ENCODE measurements at places on chromosomes 4 and X.

DNA sequence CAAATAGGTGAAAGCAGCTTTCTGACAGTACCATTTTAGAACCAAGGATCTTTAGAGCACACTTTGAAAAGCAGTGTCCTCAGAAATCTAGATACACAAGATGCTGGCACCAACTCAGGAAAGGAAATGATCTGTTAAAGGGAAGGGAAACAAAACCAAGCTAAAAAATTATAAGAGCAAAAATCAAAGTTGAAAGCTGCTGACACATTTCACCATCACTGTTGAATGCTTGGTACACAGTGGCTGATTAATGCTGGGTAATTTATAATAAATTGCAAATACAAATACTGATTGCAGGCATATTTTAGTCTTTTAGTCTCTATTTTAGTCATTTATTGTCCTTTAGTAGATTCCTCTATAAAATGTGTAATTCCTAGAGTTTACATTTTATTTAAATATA is 1540.1 kb upstream of the PCDH10 start:
- DNase-seq: no peak

GRCh38 chr4:87108142-87108546 is 112.3 kb downstream of the KLHL8 start:
- DNase-seq: no peak

- DNase-seq: no peak
These were observed 53.6 kb downstream of the CORIN start for GRCh38 chr4:47784222-47784621.

DNA sequence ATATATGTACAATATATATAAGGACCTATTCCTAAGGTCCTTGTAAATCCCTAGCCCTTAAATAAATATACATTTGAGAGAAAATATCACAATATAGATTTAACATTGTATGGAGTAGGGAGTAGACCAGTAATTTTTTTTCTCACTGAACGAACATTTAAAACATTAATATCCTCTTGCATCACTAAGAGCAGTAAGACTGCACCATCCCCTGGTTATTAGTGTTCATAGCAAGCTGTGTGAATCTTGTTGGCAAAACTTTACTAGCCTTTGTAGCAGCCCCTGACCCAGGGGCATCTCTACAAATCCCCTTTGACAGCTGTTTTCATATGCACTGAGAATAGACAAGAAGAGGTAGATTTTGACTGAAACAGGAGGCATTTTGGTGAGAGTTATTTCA is 146.5 kb downstream of the IL1RAPL2 start:
- DNase-seq: no peak

DNA sequence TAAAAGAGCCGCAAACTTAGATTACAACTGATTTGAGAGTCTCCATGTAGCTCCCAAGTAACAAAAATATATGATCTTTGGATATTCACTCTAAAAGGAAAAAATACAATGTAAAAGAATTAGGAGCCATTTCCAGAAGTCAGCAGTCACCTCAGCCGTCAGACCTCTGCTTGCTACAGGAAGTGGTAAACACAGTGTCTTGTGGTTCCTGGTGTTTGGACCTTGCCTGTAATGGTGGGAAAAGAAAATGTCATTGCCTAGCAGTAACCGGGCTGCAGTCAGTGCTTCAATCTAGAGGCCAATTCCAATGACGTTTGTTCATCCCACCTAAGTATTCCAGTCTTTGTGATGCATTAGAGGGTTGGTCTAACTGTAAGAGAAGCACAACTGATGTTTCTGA is 28.9 kb upstream of the SMIM31 start:
- DNase-seq: no peak

- DNase-seq: no peak
These were observed 26.2 kb upstream of the RHOH start for GRCh38 chr4:40170588-40170987.

DNA sequence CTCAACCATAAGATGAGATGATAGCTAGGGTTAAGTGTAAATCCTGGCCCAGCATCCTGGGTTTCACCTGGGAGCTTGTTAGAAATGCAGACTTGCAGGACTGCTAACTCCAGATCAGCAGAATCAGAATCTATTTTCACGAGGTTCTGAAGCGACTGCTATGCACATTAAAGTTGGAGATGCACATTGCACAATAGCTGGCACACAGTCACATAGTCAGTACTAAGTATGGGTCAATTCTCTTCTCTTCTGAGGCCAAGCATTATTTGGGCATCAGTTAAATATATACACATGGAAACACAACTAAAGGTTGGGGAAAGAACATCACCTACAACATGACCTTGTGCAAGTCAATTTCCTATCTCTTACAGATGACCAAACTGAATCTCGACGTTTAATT is 155.1 kb upstream of the FGF13 start:
- DNase-seq: no peak

GRCh38 chrX:120308959-120309872 is 2.0 kb downstream of the TMEM255A start:
- DNase-seq: peak; percentile 44

- DNase-seq: peak; percentile 64
These were observed 5.9 kb downstream of the IRAK1 start for GRCh38 chrX:154013614-154014360.

DNA sequence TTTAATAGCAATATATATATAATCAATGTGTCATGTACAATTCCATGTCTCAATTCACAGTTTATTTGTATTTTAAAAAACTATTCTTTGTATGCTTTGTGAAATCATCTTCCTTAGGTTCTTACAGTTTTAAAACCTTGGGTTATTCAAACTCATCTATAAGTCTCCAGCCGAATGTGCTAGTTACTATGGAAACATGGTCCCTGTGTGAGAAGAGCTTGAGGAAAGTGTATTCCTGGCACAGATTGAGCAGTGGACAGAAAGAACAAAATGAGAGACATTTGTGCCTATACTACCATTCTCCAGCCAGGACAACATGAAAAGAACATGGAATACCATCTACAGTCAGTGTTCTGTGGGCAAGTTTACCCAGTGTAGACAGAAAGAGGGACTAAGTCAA is 103.4 kb downstream of the EFHC2 start:
- DNase-seq: no peak

DNA sequence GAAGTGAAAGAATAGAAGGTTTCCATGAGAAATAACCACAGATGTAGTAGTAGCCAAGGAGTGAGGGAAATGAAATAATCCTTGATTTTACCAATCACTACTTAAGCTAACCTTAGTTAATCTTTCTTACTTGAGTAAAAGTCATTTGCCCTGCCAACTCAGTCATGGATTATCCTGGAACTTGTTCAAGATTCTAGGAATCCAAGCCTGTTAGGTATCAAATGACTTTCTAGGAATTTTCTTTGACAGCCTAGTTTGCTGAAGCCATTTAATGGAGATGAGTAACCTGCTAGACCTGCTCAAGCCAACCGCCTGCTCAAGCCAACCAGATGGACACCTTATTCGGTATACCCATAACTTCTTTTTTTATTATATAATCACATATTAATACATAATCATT is 180.5 kb downstream of the KLHL13 start:
- DNase-seq: no peak

DNA sequence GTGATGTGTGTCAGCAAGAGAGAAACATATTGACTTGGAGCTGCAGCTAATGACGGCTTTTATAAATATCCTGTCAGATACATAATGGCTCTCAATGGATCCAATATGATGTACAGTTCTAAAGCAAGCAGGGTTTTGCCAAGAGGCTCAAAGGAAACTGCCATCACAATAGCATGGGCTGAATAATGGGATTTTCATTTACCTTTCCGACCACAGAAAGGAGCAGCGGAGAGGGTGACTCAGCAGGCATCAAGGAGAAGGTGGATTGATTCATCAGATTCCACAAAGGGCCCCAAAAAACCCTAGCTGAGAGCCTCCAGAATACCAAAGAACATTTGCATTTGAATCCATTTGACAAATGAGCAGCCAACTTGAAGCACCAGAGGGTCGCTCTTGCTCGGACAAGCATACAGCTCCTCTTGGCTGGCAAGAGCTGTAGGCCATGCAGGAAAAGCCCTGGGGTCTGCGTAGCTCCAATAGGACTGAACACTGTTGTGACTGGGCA is 355.7 kb upstream of the NOCT start:
- no peak for DNase-seq

- no peak for DNase-seq
These were observed 115.6 kb downstream of the CAMK2D start for GRCh38 chr4:113645771-113646441.

- no peak for DNase-seq
These were observed 145.6 kb upstream of the SCML1 start for GRCh38 chrX:17591741-17592110.

DNA sequence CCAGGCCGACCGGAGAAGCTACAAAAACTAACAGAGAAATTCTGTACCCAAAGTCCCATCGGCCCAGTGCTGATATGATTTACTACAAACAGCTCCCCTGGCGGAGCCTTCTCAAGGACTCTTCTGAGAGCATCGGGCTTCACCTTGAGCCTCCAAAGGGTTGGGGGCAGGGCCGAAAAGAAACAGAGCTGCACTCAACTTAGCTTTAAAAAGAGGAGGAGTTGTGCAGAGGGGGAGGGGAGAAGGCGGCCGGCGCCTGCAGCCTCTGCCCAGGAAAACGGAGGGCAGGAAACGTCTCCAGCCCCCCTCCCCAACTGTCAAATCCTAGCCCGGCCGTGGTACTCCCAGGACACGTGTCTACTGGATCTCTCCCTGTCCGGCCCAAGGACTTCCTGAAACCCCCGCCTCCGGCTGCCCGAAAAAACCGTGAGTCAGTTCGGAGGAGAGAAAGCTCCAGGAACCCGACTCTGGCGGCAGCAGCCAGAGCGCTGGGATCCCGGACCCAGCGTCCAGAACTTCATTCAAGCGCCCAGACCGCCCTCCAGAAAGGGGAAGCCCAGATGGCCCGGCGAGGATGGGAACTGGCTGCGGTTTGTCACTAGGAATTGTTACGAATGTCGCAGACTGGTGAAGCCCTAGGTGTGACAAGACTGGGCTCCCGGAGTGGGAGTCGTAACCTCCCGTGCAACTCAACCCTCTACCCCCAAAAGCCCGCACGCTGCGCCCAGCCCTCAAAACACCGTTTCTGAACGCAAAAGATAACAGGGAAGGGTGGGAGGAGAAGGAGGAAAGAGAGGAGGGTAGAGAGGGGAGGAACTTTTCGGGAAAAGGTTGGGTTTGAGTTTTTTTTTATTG is 973 bp downstream of the ADAMTS3 start:
- peak; percentile 52 for DNase-seq

- no peak for DNase-seq
These were observed 1095.7 kb upstream of the TENM3 start for GRCh38 chr4:181147416-181147951.

DNA sequence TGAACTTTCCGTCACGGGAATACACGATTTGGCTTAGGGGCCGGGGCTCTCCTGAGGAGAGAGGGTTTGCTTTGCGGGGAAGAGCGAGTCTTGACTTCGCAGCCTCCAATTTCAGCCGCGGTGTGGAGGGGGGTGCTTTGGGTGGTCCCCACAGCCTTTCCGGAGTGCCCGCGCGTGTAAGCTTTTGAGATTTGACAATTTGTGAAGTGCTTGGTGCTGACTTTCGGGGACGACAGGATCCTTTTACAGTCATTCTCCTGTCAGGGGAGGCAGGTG is 355 bp downstream of the SCML1 start:
- peak; percentile 29 for DNase-seq

DNA sequence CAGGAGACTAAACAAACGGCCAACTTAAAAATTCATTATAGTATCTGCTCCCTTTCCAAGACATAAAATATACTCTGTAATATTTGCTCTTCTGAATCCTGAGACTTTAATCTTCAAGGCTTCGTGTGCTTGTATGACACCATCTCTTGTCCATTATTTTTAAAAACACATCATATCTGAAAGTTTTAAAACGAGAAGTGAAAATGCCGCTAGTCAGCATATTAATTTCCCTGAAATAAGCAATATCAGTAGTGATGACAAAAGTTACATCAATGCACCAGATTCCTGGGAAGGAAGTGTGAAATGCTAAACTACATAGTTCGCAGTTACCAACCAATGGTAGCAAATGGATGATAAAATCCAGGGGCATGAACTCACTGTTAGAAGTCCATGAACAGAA is 66.8 kb upstream of the EXOC1L start:
- DNase-seq: no peak

- no peak for DNase-seq
These were observed 83.3 kb downstream of the VEGFC start for GRCh38 chr4:176709417-176709816.

- peak; percentile 76 for DNase-seq
These were observed at the start of gene TLR6 for GRCh38 chr4:38856524-38857337. Gene TLR6, minus strand, starts transcription at chr4:38856817. Its CDS starts 27,344 bp downstream, at chr4:38829473.

GRCh38 chr4:40349561-40350198 is 14.5 kb downstream of the CHRNA9 start:
- DNase-seq: peak; percentile 32

- DNase-seq: no peak
These were observed 71.0 kb downstream of the MGST2 start for GRCh38 chr4:139736661-139737060.

DNA sequence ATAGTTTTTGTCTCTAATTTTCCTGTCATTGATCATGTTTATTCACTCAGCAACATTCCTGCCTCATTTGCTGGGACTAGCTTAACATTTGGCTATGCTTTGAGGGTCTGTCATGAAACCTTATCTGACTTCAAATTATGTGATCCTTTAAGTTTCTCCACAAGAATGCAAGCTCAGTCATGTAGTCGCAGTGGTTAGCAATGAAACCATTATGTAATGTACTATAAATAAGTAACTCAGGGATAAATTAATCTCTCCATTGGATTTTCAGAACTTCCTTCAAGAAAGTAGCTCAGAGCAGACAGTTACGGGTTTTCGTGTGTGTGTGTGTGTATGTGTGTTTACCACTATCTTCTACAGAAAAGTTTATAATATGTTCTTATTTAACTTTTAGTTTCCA is 993.6 kb downstream of the ADGRL3 start:
- DNase-seq: no peak

- DNase-seq: no peak
These were observed 64.7 kb upstream of the EXOC1L start for GRCh38 chr4:55754754-55755350.

DNA sequence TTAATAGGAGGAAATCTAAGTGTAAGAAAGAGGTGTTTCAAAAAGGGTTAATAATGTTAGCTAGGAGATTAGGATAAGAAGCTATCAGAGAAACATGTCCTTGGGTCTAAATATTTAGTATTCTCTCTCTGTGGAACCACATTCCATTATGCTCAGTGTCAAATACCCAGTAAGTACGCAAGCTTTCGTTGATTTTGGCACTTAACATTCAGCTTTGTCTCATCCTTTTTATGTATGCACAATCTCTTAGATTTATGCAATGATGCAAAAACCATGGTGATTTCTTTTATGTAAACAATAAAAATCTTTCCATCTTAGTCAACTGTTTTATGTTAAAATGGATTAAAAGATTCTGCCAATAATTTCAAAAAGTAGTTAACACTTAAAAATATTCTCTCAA is 129.2 kb downstream of the KLHL13 start:
- no peak for DNase-seq

DNA sequence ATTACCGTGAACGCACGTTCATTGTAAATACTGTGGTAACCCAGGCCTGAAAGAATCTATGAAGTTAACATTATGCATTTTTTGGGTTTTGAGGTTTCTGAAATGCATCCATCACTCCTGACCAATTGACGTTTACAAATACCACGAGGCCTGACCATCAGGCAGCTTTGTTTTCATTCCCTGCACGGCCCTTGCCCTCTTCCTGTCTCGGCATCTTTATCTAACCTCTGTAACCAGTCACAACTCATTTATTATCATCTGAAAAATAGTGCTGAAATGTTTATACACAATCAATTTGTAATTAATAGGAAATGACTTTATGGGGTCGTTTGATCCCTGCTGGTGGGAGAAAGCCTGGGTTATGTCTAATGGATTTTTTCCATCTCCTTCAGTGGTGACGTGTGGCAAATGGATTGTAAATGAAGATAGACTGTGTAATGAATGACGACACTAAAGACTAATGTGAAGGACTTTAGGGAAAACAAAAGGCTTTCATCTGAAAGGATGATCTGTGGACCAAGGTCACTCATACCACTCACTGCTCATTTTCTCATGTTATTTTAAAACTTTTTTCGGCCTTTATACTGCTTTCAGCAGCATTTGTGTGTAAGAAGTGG is 102.7 kb upstream of the SORBS2 start:
- DNase-seq: no peak

Data from thymus (tissue), 14 donors.